Stimulated activated CD4-positive, alpha-beta T cell treated with anti-CD3 and anti-CD28 coated beads, Interleukin-4, amount 100 ng/mL, for 24 hours (primary cell): ENCODE measurements at places on chromosomes 5 and 9.

DNA sequence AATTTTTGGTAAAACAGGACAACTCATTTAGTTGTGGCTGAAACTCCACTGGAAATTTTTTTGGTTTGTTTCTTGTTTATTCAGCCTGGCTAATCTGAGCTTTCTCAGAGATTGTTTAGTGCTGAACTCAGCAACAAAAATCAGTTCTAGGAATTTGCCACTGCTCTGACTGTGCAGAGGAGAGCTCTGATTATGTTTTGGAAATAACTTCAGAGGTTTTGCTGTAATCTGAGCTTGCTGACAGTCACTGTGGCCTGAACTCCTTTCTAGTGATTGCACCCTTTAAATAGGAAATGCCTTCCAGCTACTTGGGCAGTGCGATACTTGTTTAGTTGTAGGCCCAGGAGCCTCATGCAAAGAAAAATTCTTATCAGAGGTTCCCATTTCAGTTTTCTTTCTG is 60.2 kb downstream of the OSTF1 start:
- DNase-seq, result peak; percentile 9

DNA sequence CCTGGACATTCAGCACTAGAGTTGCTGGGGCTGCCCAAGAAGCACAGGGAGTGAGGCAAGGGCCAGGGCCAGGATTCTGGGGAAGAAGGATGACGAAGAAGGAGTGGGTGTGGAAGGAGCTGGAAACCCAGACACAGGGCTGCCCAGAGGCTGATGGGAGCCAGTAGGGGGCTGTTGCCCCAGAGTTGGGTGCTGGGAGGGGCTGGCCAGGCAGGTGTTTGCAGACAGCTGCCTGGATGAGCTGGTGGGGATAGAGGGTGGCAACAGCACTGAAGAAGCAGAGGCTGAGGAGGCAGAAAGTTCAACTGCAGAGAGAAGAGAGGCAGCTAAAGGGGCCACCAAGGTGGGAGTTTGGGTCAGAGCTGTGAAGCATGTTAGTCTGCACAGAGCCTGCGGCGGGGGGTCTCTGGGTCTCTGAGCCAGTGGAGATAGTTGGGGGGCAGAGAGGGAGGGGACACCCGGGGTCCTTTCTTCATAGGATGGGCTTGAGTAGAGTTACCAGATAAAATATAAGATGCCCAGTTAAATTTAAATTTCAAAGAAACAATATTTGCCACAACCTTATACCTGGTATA is 2.5 kb upstream of the AQP7 start:
- DNase-seq, result no peak

DNA sequence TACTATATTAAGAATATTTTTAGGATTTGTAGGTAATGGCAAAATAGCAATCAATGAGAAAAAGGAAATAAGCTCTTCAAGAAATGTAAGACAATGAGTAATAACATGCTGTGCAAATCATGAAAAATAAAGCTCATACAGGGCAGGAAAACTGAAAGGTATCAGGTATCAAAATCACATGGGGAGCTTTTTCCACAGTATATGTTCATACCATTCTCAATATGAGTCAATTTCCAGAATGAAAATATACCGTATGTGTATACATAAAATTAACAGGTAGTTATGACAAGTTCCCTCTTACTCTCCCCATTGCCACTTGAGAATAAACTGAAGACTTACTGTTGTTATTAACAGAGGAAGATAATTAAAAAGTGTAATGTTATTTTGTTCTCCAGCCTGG is 35.9 kb downstream of the EFCAB9 start:
- no peak for DNase-seq

- DNase-seq, result no peak
Measured at GRCh38 chr9:122329597-122329996, 41.2 kb upstream of the PTGS1 start.

- peak; percentile 38 for DNase-seq
Measured at GRCh38 chr5:52693280-52693679, 94.4 kb upstream of the ITGA1 start.

- no peak for DNase-seq
Measured at GRCh38 chr5:125486634-125487033, 740.2 kb upstream of the ZNF608 start.

DNA sequence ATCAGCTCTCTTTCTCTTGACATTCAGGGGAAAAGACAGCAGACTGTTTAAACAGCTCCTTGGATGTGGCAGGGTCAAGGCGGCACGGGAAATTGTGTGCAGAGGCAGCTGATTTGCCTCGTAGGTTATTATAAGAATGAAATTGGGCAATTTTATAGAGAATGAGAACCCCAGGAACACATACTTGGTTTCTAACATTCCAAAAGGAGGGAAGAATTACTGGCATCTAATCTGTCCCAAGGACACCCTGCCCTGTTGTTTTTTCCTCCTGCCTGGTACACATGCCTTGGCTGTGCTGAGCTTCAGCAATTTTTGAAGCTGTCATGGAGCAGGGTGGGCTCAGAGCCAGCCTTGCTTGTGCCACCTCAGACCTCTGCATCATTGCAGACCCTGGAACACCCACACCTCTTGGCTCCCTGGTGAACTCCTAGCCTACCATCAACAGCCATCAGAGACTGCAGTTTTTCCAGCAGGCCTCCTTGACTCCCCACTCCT is 143.6 kb downstream of the BOD1 start:
- no peak for DNase-seq

- no peak for DNase-seq
Measured at GRCh38 chr9:35994959-35995358, 37.0 kb upstream of the OR2S2 start.

DNA sequence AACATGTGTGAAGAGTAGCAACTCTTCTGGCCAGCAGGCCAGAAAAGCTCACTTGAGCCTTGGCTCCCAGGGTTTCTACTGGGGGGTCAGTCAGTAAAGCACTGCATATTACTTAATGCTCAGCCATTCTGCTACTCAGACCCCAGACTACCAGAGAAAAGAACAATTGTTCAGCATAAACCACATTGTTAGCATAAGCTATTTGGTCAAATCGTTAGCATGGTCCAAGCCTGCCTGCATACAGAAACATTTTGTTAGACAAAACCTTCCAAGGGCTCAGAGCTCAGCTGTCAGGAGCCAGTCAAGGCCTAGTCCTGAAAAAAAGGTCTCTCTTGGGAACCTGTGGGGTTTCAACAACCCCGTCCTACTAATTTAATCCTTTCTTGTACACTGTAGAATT is 449.3 kb downstream of the PRR16 start:
- DNase-seq, result no peak

DNA sequence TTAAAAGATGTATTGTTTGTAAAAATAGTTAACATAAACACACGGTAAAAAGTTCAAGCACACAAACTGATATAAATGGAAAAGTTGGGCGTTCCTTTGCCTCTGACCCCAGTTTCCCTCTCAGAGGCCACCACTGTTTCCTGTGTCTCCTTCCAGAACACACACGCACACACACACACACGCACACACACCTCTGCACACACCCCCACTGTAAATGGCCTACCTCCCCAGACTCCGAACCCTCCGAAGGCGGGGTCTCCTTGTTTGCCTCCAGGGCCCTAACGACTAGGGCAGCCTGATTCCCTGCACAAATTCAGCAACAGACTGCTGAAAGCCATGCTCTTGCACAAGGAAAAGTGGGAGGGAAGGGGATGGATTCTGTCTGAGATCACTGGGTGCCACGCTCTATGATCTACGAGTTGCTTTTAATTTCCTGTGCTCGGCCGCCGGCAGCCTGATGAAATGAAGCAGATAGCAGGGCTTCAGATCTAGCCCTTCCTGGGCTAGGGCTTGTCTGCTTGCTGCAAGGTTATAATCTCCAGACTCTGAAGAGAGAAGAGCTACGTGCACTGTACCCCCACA is 184.0 kb upstream of the IL12B start:
- DNase-seq, result no peak

- DNase-seq, result no peak
Measured at GRCh38 chr5:149200355-149200754, 59.1 kb downstream of the ABLIM3 start.

DNA sequence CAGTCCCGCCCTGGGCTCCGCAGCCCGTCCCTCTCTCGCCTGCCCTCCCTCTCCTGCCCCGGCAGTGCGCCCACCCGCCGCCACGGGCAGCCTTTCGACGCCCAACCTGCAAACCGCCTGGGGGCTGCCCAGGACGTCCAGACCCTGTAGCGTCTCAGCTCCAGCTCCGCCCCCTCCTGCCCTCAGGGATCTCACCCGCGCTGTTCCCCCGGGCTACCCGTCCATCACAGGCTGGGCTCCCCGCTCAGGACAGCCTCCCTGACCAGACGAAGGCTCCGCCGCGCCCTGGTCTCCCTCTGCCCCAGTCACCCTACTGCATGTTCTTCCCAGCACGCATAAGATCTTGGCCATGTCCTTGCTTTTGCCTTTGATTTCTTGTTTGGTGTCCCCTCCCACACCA is 1.4 kb downstream of the RASGEF1C start:
- no peak for DNase-seq

- DNase-seq, result no peak
Measured at GRCh38 chr9:10144355-10144754, 468.4 kb downstream of the PTPRD start.

GRCh38 chr9:136726631-136727191 is 14.3 kb downstream of the DIPK1B start:
- DNase-seq, result peak; percentile 49

GRCh38 chr5:160269017-160269416 is 39.7 kb downstream of the FABP6 start:
- no peak for DNase-seq

GRCh38 chr9:20620650-20621470 is 1.4 kb downstream of the MLLT3 start:
- DNase-seq, result peak; percentile 66

DNA sequence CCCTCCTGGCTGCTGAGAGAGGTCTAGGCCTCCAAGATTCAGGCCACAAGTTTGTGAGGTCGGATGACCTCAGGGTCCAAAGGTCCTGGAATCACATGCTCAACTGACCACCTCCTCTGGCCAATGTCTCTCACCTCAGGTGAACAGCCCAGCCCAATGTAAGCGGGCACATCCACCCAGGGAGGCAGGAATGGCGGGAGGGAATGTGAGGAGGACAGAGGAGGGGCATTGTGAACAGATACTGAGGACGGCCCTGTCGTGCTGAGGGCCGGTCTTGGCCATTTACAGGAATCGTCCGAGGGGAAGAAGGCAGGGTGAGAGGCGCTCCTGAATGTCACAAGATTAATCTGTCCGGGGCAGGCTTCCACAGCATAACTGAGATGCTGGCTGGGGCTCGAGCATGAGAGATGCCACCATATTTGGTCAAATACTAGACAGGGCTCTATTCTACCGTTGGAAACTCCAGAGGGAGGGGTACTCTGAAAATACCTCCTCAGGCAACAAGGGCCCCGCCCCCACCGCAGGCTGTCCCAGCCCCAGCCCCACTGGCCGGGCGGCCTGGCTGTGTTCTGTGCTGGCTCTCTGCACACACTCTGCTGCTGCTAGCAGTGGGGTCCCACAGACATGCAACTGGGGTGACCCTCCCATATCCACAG is 1.5 kb upstream of the IL17B start:
- DNase-seq, result no peak

GRCh38 chr9:35333551-35333950 is 156.4 kb upstream of the RUSC2 start:
- no peak for DNase-seq

- DNase-seq, result peak; percentile 46
Measured at GRCh38 chr5:170393235-170393634, 4.1 kb upstream of the KCNMB1 start.
